Stomach (tissue), 19 donors: ENCODE measurements at places on chromosomes 3 and 15. TPM values are rescaled to one million over a fixed set of nuclear protein-coding genes. Genes with fewer than 3 reads are reported as not detected.

The C3orf49 gene
- polyA plus RNA-seq = not detected

The NR1I2 gene
- 0.25 TPM for polyA plus RNA-seq

The CYP8B1 gene
- not detected for polyA plus RNA-seq

The ZPLD1 gene
- polyA plus RNA-seq = not detected

The SETD5 gene
- 11.3 TPM for polyA plus RNA-seq

The ACY1 gene
- polyA plus RNA-seq = 60.6 TPM

The FAM81A gene
- polyA plus RNA-seq = 0.93 TPM

- H3K36me3 ChIP-seq = no peaks in the 10 kb centered on the region
- H3K4me1 ChIP-seq = no peaks in the 10 kb centered on the region
- H3K4me3 ChIP-seq = no peak overlapping the region
- H3K27ac ChIP-seq = no peak overlapping the region
- no peak for DNase-seq
- H3K27me3 ChIP-seq = no peaks in the 10 kb centered on the region
These were observed 413.0 kb upstream of the DPH6 start for GRCh38 chr15:35958975-35959374.

DNA sequence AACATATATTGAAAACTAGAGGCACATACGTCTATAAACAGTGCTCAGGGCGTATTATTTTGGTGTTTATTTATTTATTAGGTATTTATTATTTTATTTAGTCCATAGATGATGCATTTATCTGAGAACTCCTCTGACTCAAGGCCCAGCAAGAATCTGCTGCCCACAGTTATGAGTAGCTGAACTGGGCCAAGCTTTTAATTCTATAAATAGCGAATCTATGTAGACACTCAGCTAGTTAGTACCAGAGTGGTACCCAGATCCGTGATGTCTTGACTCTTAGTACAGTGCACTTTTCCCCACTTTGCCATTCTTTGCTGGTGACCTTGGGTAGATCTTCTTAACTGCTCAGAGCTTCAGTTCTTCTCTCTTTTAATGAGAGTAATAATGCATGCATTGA, 370.4 kb upstream of the TPRG1 start:
- H3K27ac ChIP-seq = no peak overlapping the region
- H3K4me3 ChIP-seq = no peak overlapping the region
- no peaks in the 10 kb centered on the region for H3K27me3 ChIP-seq

- H3K4me3 ChIP-seq = peak within 1 kb of the TSS; percentile 57
- peak; percentile 89 for DNase-seq
- H3K27ac ChIP-seq = peak within 1 kb of the TSS; percentile 46
- no peaks in the 10 kb centered on the region for H3K27me3 ChIP-seq
- no peaks in the 10 kb centered on the region for H3K36me3 ChIP-seq
These were observed at the start of gene ANKDD1A for GRCh38 chr15:64911311-64912186. TSS of gene ANKDD1A (plus strand) at chr15:64911902. CDS start at chr15:64911931, 29 bp downstream.

DNA sequence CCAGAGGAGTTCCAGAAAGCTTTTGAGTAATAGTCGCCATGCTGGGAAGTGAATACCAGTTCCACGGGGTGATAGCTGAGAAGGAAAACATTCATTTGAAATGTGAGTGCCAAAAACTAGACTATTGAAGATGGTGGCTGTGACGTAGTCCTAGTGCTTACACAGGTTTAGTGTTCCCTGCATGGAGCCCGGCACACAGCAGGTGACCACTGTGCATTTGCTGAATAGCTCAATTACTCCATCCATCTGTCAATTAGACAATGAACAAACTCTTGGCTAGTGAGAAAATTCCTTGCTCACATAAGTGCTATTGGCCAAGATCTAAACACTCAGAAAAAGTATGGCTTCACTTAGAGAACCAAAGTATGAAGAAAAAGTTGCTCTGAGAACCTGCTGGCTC, 448.1 kb upstream of the WNT5A start:
- no peaks in the 10 kb centered on the region for H3K36me3 ChIP-seq
- H3K27ac ChIP-seq = no peak overlapping the region
- no peaks in the 10 kb centered on the region for H3K27me3 ChIP-seq

GRCh38 chr3:127214975-127215374, 22.0 kb downstream of the PRR23E start:
- H3K27ac ChIP-seq = no peak overlapping the region
- no peaks in the 10 kb centered on the region for H3K36me3 ChIP-seq
- H3K4me1 ChIP-seq = no peaks in the 10 kb centered on the region
- peaks cover 36% of the 10 kb centered on the region for H3K27me3 ChIP-seq
- DNase-seq = no peak
- H3K4me3 ChIP-seq = no peak overlapping the region

GRCh38 chr15:70632491-70633102, 130.8 kb downstream of the UACA start:
- no peaks in the 10 kb centered on the region for H3K27me3 ChIP-seq
- no peak overlapping the region for H3K4me3 ChIP-seq
- no peaks in the 10 kb centered on the region for H3K36me3 ChIP-seq
- DNase-seq = no peak

- no peaks in the 10 kb centered on the region for H3K36me3 ChIP-seq
- no peak overlapping the region for H3K27ac ChIP-seq
- DNase-seq = peak; percentile 38
These were observed 59.1 kb downstream of the CORO2B start for GRCh38 chr15:68637767-68638404.

- no peaks in the 10 kb centered on the region for H3K4me1 ChIP-seq
- DNase-seq = no peak
- H3K36me3 ChIP-seq = peaks cover 87% of the 10 kb centered on the region
- no peaks in the 10 kb centered on the region for H3K27me3 ChIP-seq
- H3K27ac ChIP-seq = no peak overlapping the region
- H3K4me3 ChIP-seq = no peak overlapping the region
These were observed 36.8 kb upstream of the NIT2 start for GRCh38 chr3:100297784-100298183.

DNA sequence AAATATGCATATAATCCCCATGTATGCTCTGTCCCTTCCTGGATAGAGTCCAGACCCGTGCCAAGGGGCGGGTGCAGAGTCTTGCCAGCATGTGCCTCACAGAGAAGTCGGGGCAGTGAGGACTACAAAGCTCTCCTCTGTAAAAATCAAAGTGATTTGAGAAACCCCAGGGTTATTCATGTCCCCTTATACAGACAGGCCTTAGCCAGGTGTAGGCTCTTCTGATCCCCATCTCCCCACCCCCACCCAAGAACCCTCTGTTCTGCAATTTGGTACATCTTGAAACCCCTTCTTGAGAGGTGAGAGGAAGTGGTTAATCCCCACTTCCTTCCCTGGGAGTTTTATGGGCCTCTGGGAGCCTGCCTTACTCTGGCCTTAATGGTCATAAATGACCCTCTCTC, 24.7 kb downstream of the TRIM71 start:
- no peak for DNase-seq
- peaks cover 5% of the 10 kb centered on the region for H3K4me1 ChIP-seq
- H3K36me3 ChIP-seq = no peaks in the 10 kb centered on the region
- H3K27me3 ChIP-seq = no peaks in the 10 kb centered on the region

- no peak overlapping the region for H3K4me3 ChIP-seq
- no peak for DNase-seq
- H3K27ac ChIP-seq = no peak overlapping the region
- no peaks in the 10 kb centered on the region for H3K36me3 ChIP-seq
- no peaks in the 10 kb centered on the region for H3K4me1 ChIP-seq
- no peaks in the 10 kb centered on the region for H3K27me3 ChIP-seq
These were observed 53.4 kb upstream of the EIF5A2 start for GRCh38 chr3:170961616-170962400.

DNA sequence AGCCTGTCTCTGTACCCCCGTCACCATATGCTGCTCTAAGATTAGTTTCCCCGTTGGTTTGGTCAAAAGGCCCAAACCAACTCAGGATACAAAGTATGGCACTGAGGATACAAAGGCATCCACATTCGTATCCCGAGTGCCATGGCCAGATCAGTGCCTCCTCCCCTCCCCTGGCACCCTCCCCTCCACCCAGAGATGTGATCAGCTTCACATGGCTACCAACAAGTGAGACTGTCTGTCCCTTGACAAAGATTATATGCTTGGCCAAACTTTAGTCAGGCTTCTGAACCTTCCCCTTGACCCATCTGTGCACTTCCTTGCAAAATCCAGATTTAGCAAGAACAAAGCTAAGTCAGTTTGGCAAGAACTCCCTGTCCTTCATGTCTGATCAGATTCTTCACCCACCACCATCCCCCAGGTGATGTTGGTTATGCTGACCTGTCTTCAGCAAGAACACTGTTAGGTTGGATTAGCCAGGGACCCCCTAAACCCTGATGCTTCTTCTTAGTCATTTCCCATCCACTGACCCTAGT, 61.7 kb downstream of the KLF15 start:
- no peaks in the 10 kb centered on the region for H3K27me3 ChIP-seq
- H3K4me1 ChIP-seq = no peaks in the 10 kb centered on the region
- no peaks in the 10 kb centered on the region for H3K36me3 ChIP-seq

DNA sequence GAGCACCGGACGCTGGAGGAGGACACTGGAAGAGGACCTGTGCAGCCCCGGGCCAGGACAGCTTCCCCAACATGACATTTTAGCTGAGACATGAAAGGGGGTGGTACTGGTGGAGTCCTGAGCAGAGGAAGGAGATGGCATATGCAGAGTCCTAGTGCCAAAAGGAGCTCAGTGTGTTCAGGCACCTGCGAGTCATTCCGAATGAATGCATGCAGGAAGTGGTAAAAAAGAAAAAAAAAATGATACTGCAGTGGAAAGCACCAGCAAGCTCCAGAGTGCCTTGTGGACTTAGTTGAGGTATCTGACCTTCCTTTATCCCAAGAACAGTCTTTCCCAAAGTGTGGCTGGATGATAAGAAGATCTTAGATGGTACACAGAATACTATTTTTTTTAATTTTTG, 6.6 kb upstream of the ZNF148 start:
- no peak for DNase-seq
- H3K36me3 ChIP-seq = no peaks in the 10 kb centered on the region
- H3K4me1 ChIP-seq = no peaks in the 10 kb centered on the region
- H3K27me3 ChIP-seq = no peaks in the 10 kb centered on the region
- no peak overlapping the region for H3K4me3 ChIP-seq

- DNase-seq = no peak
- no peak overlapping the region for H3K4me3 ChIP-seq
- H3K27ac ChIP-seq = no peak overlapping the region
- H3K27me3 ChIP-seq = no peaks in the 10 kb centered on the region
- H3K4me1 ChIP-seq = peaks cover 8% of the 10 kb centered on the region
These were observed 78.8 kb downstream of the THRB start for GRCh38 chr3:24415824-24416223.

DNA sequence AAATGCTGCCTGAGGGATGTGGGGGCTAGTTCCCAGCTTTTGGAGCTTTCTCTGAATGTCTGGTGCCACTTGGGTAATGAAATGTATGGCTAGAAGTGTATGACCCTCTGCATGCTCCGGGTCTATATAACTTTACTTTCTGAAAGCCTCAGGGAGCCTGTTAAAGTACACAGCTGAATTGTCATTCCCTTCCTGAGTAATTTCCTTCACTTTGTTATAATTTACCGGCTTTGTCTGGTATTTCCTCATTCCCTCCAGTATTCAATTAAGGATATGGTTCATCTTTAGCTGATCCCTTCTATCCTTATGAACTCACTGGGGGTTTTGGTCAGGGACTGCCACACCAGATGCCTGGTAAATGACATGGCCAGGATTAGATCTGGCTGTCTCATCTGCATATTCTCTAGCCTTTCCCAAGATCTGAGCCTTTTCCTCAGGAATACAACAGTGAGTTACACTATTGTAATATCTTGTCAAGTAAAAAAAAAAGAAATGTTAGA, 620.3 kb downstream of the ZPLD1 start:
- no peaks in the 10 kb centered on the region for H3K36me3 ChIP-seq
- no peak overlapping the region for H3K4me3 ChIP-seq
- H3K4me1 ChIP-seq = no peaks in the 10 kb centered on the region
- no peak for DNase-seq
- H3K27me3 ChIP-seq = no peaks in the 10 kb centered on the region

GRCh38 chr3:128983293-128984069, 10.4 kb downstream of the CFAP92 start:
- no peak for DNase-seq
- H3K27me3 ChIP-seq = no peaks in the 10 kb centered on the region
- H3K36me3 ChIP-seq = no peaks in the 10 kb centered on the region
- H3K4me3 ChIP-seq = no peak overlapping the region
- no peak overlapping the region for H3K27ac ChIP-seq
- H3K4me1 ChIP-seq = no peaks in the 10 kb centered on the region

DNA sequence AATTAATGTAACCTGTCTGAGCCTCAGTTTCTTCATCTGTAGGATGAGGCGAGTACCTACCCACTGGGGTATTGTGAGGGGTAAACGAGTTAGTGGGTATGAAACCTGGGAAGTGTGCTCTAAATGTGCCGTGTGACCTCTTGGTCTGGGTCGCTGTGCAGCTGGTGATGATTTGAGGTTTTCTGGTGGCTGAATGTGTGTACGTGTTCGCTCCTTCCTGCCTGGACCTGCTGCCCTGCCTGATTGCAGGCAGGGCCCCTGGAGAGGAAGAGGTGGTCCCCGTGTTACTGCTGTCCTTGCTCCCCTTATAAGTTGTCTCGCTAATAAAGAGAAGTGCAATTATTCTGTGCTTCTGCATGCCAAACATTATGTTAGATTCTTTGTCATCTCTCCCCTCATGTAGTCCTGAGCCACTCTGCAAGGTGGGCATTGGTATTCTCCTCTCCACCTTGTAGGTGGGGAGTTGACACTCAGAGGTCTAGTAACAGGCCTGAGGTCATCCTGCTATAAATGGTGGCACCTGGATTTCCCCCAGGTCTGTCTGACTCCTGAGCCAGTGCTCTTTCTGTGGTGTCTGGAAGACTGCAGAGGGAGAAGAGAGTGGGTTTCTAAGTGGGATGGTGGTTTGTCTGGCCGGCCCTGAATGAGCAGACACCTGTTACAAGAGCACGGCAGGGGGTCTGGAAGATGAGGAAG, 15.7 kb downstream of the PDIA5 start:
- DNase-seq = no peak
- H3K4me3 ChIP-seq = no peak overlapping the region
- no peaks in the 10 kb centered on the region for H3K27me3 ChIP-seq
- H3K27ac ChIP-seq = no peak overlapping the region
- no peaks in the 10 kb centered on the region for H3K36me3 ChIP-seq
- peaks cover 72% of the 10 kb centered on the region for H3K4me1 ChIP-seq

DNA sequence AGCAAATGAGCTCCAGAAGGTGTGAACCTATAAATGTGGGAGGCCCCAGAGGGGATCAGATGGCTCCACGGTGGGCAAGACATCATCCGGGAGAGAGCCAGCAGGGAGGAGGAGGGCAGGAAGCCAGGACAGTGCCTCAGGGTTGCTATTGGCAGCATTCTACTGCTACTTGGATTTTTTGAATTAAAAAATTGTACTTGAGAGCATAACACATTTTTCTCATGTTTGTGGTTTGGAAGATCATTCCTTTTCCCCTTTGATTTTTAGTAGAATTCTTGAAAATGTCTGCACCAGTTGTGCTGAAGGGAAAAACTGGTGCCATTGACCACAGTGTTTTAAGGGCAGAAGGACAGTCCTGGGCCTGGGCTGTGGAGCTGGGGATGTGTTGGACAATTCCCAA, 59.2 kb downstream of the LYZL4 start:
- no peaks in the 10 kb centered on the region for H3K4me1 ChIP-seq
- H3K4me3 ChIP-seq = no peak overlapping the region
- H3K36me3 ChIP-seq = no peaks in the 10 kb centered on the region
- no peak overlapping the region for H3K27ac ChIP-seq
